HT1080 (cell line): ENCODE measurements at places on chromosomes 16 and 17.

DNA sequence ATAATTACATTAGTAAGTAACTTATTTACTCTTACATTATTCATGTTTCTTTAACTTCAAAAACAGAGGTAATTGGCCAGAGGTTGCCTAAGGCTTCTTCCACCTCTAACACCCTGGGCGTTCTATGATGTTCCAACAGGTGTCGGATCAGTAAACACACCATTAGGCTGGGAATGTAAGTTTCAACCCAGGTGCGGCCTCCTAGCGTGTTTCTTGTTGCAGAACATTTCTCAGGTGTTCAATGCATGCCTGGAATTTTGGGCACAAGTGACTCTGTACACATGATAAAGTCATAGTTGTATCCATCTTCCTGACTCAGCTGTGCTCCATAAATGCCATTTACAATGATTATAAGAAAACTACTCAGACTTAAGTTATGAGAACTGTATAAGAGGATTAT is 1.0 kb downstream of the KRTAP2-2 start:
- no peak for DNase-seq

- no peak for DNase-seq
Measured at GRCh38 chr16:79618041-79618691, 17.6 kb upstream of the MAF start.

DNA sequence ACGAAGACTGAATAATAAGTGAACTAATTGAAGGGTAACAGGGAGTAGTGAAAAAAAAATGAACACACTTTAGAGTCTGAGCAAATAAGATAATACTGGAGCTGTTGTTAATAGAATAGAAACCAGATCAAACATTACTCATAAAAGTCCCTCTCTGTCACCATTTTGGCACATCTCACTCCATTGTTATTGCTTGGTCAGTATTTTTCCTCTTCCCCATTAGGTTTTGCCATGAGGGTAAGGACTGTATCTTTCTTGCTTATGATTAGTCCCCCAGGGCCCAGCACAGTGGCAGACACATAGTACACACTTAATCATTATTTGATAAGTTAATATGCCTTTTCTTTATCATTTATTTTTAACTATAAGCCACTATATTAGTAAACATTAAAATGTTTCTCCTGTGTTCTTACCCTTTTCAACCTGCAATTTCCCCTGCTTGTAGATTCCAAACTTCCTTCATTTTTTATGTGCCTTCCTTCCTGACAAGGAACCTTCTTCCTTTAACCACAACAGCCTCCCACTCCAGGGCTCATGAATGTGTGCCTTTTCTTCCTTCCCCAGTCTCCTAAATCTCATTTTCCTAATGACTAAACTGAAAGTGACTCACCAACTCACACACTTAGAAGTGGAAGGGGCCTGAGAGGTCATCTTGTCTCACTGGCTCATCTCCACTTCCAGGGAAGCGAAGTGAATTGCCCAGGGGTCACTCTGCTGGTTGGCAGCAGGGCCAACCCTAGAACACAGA is 88.2 kb upstream of the HAS3 start:
- peak; percentile 92 for DNase-seq

- no peak for DNase-seq
Measured at GRCh38 chr16:71500964-71501363, 11.8 kb upstream of the ZNF19 start.

DNA sequence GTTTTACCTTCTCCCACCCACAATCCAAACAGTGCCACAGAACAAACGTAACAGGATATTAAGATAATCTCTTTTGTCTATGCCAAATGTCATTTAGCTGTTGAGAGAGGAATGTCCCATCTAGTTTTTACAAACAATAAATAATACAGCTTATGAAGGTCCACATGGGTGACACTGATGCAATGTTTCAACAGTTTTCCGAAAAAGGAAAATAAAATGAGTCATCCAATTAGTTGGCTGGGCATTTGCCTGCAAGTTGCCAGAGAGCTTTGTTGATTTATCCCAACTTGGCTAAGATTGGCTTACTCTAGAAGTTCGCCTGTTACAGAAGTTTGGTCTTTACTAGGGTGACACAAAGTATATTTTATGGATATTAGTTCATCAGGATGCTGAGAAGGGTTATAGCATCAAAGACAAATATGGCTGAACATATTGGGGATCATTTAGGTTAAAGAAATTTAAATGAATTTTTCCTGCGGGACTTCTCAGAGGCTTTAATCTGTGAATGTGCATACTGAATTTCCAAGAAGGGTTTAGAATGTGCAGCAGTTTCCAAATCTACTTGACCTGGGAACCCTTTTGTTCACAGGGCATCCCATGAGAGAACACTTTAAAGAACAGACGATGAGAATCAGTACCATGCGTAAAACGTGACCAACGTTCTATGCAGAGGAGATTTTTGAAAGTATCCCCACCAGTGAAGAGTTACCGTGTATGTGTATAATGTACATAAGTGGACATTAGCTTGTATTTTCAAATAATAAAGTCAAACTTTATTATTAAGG is 73.1 kb downstream of the CDH13 start:
- DNase-seq, result peak; percentile 78

DNA sequence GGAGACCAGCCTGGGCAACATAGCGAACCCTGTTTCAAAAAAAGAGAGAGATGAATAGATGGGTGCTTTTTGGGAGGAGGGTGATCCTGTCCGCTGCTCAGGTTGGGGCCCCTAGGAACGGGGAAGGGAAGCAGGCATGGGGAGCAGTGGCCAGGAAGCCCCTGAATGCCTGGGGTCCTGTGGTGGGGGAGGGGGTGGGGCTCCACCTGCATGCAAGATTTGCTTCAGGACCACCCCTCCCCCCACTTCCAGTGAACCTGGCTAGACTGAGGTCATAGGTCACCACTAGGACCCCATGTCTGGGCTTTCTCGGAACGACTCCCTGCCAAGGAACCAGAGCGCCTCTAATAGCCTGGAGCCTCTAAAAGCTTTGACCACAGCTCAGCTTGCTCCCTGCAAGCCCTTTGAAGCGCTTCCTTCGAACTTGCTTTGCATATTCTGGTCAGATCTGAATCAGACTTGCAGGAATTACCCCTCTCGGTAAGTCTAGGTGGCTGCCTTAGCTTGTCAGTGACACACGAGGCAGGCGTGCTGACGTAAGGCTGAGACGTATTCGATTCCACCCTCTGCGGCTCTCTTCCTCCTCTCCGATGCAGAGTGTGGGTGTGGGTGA is 3.7 kb downstream of the SOCS3 start:
- peak; percentile 91 for DNase-seq

GRCh38 chr17:61806081-61806828 is 57.1 kb downstream of the BRIP1 start:
- no peak for DNase-seq

- no peak for DNase-seq
Measured at GRCh38 chr16:11735787-11736186, 6.9 kb downstream of the TXNDC11 start.

- no peak for DNase-seq
Measured at GRCh38 chr17:69577098-69577497, 162.6 kb downstream of the MAP2K6 start.

DNA sequence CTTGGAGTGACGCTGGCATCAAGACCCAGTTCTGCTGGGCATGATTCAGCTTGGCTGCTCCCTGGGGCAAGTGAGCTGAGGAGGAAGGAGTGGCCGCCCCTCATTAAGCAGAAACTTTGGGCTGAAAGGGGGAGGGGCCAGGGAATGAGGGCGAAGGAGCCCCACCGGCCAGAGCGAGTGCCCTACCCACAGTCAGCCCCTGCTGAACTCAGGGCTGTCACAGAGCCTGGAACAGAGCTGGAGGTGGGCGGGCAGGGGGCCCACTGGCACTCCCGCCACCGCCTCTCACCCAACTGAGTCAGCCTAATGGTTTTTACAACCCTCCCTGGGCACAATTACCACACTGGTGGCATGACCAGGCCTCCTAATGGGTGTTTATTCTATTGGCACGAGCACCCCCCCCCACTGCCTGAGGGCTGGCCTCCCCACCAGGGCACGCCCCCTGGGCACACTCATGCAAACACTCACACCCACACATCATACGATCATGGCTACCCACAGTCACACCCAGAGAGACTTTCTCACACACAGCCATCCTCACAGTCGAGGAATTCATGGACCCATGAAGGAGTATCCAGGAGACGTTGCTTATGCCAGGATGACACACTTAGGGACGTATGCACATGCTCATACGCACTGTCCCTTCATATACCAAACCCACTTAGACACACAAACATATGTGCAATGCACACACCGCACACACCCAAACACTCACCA is 19.2 kb downstream of the UNC119 start:
- DNase-seq, result no peak

GRCh38 chr16:73915935-73916334 is 380.7 kb upstream of the PSMD7 start:
- DNase-seq, result no peak

GRCh38 chr17:36463916-36464764 is 22.3 kb upstream of the ZNHIT3 start:
- peak; percentile 83 for DNase-seq

DNA sequence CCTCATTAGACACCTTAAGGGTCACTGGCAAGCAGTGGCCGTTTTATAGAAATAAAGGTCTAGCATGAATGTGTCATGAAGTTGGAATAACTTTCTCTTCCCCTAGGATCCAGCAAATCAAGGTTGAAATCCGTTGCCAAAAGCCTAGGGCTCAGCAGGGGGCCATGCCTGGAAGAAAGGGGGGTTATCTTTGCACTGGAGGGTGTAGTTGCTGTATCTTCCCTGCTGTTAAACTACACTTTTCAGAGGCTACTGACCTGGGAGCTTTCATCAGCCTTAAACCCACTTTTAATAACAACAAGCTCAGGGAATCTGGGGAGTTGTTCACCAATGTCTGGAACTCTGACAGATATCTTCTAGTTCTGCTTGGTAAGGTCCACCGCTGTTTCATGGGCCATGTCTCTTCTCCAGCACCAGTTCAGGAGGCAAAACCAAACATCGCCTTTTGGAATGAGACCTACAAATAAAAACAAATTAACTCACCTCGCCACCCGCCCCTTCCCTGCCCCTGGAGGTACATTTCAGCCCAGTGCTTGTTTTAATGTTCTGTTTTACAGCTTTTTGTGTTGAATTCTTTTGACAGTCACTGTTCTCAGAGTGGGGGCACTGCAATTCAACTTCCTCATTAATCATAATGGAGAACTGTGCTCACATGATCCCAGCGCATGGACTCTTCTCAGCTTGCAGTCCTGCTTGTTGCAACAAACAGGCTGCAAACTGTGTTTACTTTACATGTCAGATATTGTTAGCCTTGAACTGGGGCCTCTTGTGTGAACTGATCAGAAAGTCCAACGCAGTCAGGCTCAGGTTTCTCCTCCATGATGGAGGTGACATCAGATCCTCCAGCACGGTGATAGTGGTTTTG is 508.7 kb downstream of the KCNJ2 start:
- DNase-seq, result no peak

GRCh38 chr17:9702914-9703780 is 57.8 kb downstream of the USP43 start:
- DNase-seq, result no peak

GRCh38 chr16:620700-621525 is 9.9 kb upstream of the WFIKKN1 start:
- no peak for DNase-seq

DNA sequence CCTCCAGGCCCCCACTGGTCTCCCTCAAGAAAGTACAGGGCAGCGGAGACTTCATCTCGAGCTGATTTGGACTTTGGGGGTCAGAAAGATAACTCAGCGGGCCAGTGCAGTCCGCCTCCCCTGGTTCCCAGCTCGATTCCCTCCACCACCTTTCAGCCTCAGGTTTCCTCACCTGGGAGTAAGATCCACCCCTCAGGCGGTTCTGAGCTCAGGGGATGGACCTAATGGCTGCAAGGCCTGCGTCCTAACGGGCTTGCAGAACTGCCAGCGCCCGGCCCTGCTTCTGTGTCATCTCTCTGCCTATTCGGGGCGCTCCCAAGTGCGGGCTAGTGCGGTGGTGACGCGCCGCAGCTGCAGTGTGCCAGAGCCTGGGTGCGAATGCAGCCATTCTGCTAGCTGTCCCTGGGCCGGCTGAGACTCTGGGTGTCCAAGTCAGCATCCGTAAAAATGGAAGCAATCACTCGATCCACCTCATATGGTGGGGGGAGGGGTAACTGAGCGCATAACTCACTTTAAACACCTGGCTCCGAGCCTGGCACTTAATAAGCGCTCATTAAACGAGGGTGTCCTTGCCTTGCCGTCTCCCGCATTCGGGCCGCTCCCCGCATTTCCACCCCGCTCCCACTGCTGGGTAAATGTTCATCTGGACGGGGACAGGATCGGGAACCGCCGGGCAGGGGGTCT is 129.6 kb upstream of the LHX1 start:
- no peak for DNase-seq

- DNase-seq, result peak; percentile 67
Measured at GRCh38 chr17:36611345-36612072, 10.1 kb downstream of the MRM1 start.

DNA sequence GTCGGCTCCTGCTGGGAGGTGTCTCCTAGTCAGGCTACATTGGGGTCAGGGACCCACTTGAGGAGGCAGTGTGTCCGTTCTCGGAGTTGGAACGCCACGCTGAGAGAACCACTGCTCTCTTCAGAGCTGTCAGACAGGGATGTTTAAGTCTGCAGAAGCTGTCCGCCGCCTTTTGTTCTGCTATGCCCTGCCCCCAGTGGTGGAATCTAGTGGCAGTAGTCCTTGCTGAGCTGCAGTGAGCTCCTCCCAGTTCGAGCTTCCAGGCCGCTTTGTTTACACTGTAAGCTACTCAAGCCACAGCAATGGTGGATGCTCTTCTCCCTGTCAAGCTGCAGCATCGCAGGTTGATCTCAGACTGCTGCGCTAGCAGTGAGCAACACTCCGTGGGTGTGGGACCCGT is 36.0 kb downstream of the ITFG1 start:
- DNase-seq, result no peak

- DNase-seq, result peak; percentile 85
Measured at GRCh38 chr17:53627511-53627910, 195.2 kb upstream of the KIF2B start.

DNA sequence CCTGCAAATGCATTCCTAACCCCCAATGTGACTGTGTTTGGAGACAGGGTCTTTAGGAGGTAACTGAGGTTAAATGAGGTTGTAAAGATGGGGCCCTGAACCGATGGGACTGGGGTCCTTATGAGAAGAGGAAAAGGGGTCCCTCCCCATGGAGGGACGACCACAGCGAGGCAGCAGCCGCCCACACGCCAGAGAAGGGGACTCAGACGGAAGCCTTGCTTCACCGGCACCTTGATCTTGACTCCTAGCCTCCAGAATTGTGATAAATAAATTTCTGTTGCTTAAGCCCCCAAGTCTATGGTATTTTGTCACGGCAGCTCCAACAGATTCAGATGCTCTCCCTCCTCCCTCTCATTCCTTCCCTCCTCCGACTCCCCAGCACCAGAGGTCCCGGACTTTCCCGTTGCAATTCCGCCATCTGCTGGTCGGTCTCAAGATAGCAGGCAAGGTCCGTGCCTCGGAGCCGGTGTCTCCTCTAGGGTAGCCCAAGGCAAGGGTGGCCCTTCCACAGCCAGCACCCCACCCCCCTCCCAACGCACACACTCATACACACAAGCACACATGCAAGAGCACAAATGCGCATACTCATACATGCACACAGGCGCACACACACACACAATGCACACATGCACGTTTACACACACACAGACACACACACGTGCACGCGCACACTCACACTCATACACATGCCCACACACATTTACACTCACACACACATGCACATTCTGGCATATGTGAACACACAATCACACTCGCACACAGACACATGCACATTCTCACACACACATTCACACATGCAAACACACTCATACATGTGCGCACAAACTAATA is 23.1 kb upstream of the C16orf78 start:
- DNase-seq, result peak; percentile 26

- no peak for DNase-seq
Measured at GRCh38 chr16:15599303-15600070, 43.5 kb downstream of the MARF1 start.

- DNase-seq, result no peak
Measured at GRCh38 chr16:89286096-89286495, 68.6 kb downstream of the ZNF778 start.
